Sciatic nerve (tissue), 2 donors: ENCODE measurements at places on chromosomes 6 and 20.

DNA sequence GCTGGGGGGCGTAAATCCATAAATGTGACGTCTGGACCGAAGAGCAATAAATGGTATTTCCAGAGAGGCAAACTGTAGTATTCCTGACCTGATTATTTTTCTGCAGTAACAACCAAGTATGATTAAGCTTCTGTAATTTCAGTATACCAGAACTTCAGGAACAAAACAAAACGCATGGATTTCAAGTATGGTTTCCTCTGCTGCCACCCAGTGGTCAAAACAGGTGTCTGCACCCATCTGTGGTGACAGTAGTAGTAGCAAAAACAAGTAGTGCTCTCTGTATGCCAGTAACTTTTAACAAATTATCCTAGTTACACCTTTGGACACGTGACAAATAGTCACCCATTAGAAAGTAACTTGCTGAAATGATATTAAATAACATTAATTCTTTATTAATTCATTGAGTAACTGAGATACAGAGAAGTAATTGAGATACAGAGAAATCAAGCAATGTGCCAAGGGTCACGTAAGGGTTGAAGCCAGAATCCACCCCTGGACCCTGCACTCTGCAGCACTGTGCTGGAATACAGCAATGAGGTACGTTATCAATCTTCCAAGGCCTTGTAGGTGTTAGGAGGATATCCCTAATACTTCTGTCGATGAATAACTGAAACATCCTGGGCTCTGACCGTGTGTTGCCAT lies 7.9 kb downstream of the CALHM4 start:
- peak; percentile 86 for DNase-seq

DNA sequence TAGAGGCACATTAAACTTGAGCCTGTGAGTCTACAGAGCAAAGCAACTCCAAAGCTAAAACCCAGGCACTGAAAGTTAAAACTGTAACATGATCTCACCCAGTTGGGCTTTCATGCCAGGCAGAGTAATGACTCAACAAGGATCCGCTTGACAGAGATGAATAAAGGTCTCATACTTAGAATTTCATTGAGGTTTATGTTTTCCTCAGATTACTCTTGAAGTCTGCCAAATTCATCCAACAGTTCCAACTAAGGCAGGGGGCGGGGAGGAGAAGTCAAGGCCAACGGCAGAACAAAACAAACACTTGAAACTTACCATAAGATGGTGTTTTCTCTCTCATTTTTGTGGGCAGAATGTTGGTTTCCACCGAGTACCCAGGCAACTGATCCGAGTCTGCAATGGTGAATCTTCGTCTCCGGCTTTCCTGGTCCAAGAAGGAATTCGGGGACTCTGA lies 54.0 kb upstream of the IPCEF1 start:
- DNase-seq, result peak; percentile 69

DNA sequence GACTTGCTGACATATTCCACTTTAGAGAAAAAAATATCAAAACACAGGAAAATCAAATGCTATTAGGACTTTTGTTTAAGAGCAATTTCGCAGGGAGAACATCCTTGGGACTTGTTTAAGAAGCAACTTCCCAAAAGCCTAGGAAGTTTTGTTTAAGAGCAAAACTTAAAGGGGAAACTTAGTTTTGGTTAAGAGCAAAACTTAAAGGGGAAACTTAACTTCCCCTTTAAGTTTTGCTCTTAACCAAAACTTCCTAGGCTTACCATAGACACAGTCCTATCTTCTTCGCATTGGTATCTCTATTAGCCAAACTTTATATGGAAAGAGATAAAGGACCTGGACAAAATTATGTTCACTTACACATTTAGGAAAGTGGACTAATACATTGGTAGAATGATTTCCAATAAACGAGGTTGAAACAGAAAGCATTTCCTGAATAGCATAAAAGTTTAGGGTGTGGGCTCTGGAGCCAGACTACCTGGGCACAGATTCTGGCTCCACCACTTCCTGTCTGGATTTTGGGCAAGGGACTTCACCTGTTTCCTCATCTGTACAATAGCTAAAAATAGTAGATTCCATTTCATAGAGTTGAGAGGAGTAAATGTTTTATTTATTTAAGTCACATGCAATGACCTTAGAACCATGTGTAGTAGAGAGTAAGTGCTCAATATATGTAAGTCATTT lies 15.7 kb downstream of the PAQR8 start:
- DNase-seq, result no peak

DNA sequence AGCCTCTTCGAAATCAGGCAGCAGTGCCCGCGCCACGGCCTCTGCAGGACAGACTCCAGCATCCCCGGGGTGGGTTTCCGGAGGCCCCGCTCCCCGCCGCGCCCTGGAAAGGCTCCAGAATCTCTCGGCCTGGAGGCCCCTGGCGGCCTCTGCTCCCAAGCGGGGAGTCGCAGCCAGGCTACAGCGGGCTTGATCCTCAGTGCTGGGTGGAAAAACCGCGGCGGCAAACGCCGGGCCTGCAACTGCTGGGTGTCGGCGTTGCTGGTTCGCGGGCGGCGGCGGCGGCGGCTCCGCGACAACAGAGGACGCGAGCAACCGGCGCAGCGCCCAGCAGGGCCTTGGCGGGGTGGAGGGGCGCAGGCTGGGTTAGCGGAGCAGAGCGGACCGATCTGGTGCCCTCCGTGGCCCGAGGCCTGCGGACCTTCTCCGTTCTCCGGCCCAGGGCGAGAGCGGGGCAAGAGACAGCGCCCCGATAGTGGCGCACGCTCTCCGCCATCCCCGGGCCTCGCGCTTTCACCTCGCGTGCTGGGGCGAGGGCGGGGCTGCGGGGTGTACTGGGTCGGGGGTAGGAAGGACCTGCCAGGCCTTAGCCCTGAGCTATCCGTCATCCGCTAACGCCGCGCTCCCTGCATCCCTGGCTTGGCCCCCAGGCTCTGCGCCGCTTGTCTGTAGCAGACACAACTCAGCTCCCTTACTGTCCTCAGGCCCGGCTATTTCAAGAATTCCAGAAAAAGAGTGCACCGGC lies 3.4 kb upstream of the ZNF292 start:
- DNase-seq, result peak; percentile 81

GRCh38 chr6:138372711-138373463 lies 4.8 kb upstream of the SMIM28 start:
- no peak for DNase-seq

DNA sequence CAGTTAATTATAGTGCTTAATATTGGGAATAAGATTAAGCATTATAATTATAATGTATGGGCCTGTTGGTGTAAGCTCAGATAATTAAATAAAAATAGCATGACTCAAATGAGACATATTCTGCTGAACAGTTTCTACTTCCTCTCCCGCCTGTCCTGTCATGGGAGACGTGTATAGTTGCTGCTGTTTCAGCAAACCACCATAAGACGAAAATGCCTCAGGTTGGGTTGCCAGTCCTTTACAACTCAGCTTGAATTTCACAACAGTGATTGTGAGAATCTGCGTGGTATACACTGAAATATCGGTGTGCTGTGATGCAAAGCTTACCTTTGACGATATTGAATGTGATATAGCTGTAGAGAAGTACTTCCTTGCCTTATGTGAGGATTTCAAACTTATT lies 99.5 kb downstream of the POPDC3 start:
- DNase-seq, result no peak

DNA sequence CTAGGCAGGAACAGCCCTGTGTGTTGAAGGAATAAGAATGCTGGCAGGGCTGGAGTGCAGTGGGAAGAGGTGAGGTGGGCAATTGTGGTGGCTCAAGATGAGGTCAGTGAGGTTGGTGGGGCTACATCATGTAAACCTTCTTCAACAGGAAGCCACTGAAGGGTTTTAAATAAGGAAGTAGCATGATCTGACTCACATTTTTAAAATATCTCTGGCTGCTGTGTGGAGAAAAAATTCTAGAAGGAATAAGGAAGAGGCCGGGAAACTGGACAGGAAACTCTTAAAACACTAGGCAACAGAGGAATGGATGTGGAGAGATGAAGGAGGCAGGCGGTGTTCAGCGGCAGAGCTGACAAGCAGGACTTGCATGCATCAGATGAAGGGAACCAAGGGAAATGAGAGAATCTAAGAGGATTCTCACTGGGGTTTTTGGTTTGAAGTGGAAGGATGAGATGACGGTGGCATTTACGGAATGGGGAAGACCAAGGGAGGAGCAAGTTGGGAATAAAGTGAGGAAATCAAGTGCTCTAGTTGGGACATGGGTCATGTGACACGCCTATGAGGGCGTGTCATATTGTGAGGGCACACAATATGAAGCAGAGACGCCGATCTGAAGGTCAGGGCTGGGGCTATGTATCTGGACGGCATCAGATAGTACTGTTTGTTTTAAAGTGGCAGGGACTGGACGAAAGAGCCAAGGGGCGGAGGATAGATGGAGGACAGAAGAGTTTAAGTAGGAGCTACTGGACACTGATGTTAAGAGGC lies 18.2 kb downstream of the TMEM242 start:
- no peak for DNase-seq

- DNase-seq, result no peak
Measured at GRCh38 chr6:63816982-63817436, 181.4 kb downstream of the PHF3 start.

- no peak for DNase-seq
Measured at GRCh38 chr6:20882014-20882413, 347.8 kb downstream of the CDKAL1 start.

DNA sequence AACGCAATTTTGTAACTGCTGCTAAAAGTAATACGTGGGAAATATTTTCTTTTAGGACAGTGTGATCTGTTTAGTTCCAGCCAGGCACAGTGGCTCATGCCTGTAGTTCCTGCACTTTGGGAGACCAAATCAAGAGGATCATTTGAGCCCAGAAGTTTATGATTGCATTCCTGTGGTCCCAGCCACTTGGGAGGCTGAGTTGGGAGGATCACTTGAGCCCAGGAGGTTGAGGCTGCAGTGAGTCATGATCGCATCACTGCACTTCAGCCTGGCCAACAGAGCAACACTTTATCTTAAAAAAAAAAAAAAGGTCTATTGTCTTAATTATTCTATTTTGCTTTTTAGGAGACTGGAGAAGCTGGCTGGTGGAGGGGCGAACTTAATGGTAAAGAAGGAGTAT lies 101.5 kb downstream of the CD2AP start:
- no peak for DNase-seq

- DNase-seq, result no peak
Measured at GRCh38 chr6:136108361-136108945, 141.7 kb downstream of the MTFR2 start.

DNA sequence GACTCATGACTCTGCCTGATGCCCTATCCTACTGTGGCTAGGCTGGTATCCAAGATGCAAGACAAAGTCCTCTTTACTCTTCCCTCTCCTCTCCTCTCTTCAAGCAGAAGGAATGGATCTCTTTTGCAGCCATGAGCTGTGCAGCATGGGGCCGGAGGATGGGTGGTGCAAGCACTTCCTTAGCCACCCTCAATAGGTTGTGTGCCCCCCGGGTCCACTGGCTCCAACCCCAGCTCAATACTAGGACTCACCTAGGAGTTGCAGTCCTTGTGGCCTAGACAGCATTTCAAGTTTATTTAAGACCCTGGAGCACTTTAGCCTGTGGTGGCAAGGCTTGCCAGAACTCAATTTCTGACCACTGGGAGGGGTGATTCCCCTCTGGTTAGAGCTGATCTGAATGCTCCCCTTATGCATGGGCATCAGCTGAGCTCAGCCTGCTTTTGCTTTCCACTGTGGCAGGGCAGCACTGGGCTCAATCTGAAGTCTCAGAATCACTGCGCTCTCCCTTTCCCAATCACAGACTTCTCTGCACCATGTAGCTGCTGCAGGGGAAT lies 29.0 kb upstream of the GRM4 start:
- DNase-seq, result no peak
